ENCODE measurements at places on chromosomes 7 and 10.

GRCh38 chr10:14571866-14572507, 202.7 kb downstream of the FAM107B start:
- peak; percentile 33 for DNase-seq

DNA sequence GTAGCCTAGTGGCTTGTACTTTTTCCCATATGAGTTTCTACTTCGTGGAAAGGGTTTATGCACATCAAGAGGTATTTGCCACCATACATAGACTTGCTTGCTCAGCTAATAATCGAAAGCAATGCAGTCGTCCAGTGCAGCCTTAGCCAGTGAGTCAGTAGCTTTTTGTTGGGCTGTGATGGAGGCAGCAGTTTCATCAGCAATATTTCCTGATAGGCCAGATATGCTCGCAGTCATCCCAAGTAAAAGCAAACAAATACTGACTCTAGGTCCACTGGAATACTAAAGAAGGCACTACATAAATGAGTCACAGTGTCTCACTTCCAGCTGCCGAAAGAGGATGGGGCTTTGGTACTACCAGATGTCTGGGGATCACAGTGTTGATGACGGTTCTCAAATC, 2.1 kb upstream of the BNIP3 start:
- no peak for DNase-seq

DNA sequence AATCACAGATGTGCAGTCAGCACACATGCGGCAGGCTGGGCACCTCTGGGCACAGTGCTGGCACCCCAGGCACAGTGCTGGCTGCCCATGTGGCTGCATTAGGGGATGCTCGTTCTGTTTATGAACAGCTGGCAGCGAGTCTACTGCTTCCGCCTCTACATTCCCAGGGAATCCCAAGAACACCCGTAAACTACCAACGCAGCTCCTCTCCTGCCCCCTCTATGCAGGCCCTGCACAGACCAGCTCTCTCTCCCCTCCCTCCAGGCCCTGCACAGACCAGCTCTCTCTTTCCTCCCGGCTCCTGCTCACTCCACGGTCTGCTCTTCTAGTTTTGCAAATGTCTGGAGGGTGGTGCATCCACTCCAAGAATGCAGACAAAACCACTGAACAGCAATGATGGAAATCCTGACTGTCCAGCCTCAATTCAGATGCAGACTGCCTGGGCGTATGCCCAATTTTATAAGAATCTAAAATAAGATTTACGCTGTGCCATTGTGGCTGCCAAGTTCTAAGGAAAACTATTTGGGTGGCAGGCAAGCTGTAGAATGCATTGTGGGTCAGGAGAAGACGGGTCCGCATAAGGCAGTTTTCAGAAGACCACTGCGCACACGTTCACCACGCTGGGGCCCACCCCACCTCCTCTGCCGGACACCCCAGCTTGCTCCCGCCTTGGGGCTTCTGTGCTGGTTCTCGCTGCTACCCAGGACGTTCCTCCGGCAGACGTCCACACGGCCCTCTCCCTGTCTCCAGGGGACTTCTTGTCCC, 234.6 kb downstream of the ZMYND11 start:
- DNase-seq: no peak

DNA sequence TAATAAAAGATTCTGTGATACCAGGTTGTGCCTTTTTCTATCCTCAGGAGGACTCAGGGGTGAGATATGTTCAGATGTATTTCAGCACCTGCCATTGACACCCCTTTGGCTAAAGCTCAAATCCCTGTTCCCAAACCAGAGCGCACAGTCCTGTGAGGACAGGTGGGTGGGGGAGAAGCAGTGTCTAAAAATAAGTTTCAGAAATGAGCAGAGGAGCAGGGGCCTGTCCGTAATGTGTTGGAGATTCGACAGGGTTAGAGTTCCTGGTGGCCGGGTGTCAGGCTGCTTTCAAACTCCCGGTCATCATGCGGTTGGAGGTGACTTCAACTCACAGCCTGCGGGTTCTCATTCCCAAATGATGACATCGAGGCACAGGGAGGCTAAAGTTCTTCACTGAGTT, 211.5 kb downstream of the KLF6 start:
- DNase-seq: no peak

GRCh38 chr10:95810198-95810976, 54.4 kb downstream of the ENTPD1 start:
- no peak for DNase-seq

DNA sequence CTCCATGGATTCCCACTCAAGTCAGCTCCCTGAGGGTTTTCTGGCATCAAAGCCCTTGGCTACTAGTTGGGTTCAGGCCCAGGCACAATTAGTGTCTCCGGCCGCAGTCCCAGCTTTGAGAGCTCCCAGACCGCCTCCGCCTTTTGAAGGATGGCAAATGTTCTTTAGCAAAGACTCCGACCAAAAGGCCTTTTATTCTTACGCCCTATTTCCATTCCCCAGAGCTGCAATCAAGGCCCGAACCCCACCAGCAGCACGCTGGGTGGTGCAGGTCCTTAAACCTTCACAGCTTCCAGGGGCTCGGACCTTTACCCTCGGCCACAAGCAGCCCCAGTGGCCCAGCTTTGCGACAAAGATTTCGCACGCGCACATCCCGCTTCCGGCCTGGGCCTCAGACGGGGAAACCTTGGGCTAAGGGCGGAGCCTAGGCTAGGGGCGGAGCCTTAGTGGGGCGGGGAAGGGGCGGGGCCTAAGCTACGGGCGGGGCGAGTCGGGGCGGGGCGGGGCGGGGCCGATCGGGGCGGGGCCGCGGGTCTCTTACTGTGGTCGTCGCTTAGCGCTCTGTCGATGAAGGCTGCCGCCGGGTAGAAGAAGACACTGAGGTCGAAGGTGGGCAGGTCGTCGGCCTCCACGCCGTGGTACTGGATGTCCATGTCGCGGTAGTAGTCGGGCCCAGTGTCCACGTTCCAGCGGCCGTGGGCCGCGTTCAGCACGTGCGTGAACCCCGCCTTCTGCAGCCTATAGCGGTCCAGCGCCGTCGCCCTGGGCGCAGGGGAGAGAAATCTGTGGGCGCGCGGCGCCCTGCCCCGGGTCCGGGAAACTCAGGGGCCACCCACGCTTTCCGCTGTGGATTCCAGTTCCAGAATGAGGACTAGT, 68.0 kb upstream of the SAMD8 start:
- DNase-seq: no peak

GRCh38 chr10:93680412-93681047, 21.9 kb downstream of the FRA10AC1 start:
- DNase-seq: no peak

DNA sequence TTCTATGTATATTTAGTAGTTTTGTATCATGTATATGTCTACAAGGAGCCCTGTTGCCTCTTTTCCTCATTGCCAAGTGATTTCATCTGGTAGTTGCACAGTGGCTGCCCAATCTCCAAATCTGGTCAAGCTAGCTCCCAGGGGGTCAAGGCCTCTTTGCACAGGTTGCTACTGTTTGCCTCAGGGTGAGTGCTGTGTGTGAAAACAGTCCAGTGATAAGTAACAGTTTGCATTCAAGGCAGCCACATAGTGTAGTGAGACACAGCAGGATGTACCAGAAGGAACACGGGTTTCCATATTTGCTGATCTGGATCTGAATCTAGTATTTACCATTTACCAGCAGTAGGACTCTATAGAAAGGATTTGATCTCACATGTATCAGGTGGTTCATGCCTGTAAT, 13.3 kb upstream of the EPC1 start:
- no peak for DNase-seq

- no peak for DNase-seq
These were observed 539 bp downstream of the PTCD1 start for GRCh38 chr7:99437946-99438572.

DNA sequence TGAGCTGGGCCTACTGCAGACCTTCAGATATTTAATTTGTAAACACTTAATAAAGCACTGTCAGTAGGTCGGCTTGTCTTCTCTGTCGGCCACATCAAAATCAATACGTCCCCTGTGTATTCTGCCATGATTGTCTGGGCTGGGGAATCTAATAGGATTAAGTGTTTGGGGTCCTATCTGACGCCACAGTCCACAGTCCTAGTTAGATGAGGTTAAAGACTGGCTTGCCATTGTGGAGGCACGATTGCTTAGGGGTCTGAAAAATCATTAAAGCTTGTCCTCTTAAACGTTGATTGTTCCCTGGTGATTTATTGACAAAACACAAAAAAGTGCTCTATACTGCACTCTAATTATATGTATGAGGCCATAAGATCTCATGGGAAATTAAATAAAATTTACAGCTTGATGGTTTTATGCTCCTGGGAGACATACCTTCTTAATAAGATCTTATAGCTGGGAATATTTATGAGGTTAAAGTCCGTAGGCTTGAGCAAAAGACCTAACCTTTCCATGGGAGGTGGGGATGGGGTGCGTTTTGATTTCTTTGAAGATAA, 650.3 kb upstream of the GALNT17 start:
- no peak for DNase-seq

GRCh38 chr7:113291058-113291457, 172.7 kb upstream of the SMIM30 start:
- DNase-seq: no peak

GRCh38 chr10:118543714-118544400, 51.6 kb downstream of the PRLHR start:
- DNase-seq: no peak

GRCh38 chr10:25357269-25357668, 182.5 kb downstream of the GPR158 start:
- DNase-seq: no peak

DNA sequence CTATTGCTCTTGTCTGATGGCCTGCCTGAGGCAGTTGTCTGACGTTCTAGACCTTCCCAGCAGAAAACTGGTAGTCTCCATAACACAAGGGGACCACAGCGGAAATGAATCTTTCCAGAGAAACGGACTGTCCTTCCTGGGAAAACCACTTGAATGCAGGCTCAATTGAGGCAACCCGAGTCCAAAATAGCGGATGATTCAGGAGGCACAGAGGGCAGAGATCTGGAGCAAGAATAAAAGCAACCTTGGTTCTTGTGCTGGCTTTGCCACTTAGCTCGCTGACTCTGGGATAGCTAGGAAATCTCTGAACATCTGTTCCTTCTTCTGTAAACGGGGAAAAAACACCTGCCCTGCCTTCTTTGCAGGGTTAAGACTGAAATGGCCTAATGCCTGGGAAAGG, 178.8 kb downstream of the NEURL1 start:
- DNase-seq: no peak

DNA sequence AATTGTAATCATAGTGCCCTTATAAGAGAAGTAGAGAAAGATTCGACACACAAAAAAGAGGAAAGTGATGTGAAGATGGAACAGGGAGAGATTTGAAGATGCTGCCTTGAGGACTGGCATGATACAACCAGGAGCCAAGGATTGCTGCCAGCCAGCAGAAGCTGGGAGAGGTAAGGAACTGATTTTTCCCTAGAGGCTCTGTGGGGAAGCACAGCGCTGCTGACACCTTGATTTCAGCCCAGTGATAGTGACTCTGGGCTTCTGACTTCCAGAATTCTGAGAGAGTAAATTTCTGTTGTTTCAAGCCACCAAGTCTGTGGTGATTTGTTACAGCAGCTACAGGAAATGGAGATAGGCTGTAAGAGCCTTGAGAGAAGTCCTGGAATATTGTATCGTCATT, 98.2 kb downstream of the RAB11FIP2 start:
- DNase-seq: no peak

- no peak for DNase-seq
These were observed 63.5 kb upstream of the PRSS58 start for GRCh38 chr7:142321391-142321790.

GRCh38 chr7:17844514-17845196, 95.6 kb downstream of the SNX13 start:
- DNase-seq: no peak

DNA sequence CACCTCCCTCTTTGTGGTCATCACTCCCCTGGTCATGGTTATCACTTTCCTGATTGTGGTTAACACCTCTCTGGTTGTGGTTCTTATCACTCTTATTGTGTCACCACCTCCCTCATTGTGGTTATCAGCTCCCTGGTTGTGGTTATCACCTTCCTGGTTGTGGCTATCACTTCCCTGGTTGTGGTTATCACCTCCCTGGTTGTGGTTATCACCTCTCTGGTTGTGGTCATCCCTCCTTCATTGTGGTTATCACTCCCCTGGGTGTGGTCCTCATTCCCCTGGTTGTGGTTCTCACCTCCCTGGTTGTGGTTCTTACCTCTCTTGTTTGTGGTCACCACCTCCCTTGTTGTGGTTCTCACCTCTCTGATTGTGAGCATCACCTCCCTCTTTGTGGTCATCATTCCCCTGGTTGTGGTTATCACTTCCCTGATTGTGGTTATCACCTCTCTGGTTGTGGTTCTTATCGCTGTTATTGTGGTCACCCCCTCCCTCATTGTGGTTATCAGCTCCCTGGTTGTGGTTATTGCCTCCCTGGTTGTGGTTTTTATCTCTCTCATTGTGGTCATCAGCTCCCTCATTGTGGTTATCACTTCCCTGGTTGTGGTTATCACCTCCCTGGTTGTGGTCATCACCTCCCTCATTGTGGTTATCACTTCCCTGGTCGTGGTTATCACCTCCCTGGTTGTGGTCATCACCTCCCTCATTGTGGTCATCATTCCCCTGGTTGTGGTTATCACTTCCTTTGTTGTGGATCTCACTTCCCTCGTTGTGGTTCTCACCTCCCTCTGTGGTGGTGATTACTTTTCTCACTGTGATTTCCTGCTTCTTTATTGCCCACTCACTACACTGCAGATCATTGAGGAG, 106.7 kb downstream of the GPR26 start:
- no peak for DNase-seq

DNA sequence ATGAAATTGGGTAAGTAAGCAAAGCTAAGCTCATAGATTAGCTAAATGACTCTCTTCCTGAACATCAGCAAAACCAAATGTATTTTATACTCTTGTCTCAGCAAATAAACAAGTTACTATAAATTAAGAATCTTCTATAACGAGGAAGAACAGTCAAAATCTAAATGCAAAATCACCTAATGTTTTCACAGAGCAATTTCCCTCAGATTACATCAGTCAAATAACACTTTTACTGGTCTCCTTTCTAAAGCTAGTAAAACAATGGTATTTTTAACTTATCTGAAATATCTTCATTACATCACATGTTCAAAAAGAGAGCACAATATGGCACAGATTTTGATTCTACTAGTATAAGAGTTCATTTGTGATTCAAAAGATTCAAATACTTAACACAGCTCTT, 16.5 kb upstream of the GPR22 start:
- DNase-seq: no peak

DNA sequence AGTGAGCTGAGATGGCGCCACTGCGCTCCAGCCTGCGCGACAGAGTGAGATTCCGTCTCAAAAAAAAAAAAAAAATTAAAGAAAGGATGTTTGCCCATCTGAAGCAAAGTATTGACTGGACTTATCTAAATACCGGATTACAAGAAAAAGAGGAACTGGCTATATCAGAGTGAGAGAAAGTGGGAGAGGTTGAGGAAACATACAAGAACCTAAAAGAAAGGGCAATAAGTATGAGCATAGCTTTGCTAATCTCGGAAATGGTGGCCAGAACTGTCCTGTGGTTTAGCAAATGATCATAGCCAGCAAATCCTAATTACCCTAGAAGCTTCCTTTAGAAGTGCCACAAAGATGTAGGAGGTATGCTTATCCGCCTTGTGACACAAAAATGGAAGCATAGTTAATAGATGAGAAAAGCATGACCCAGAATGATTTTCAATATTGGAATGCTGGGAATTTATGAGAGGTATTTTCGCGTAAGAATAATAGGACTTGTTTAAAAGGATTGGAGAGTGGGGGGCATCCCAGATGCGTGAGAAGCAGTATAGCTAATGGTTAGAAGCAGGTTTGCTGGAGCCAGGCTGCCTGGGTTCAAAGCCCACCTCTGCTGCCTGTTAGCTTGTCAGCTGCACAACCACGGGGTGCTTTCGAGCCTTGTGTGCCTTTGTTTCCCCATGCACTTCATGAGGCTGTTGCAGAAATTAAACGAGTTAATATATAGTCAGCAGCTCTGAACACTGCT, 1.2 kb upstream of the GTPBP4 start:
- no peak for DNase-seq

Data from stimulated activated CD8-positive, alpha-beta memory T cell treated with anti-CD3 and anti-CD28 coated beads, Interleukin-12 subunit alpha, Interleukin-12 subunit beta, amount 100 ng/mL, for 4 hours (primary cell).